NT2/D1 (cell line): ENCODE measurements at places on chromosomes 12 and 14.

- no peak for DNase-seq
These were observed 34.7 kb downstream of the PTGER2 start for GRCh38 chr14:52348776-52349175.

GRCh38 chr12:72511906-72512305 lies 239.7 kb downstream of the TRHDE start:
- DNase-seq = no peak

DNA sequence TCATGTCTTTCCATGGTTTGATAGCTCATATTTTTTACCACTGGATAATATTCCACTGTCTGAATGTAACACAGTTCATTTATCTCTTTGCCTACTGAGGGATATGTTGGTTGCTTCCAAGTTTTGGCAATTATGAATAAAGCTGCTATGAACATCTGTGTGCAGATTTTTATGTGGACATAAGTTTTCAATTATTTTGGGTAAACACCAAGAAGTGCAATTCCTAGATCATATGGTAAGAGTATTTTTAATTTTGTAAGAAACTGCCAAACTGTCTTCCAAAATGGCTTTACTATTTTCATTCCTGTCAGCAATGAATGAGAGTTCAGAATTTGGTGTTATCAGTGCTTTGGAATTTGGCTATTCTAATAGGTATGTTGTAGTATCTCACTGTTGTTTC lies 43.7 kb upstream of the SLC35F4 start:
- no peak for DNase-seq

- DNase-seq = no peak
These were observed 179.3 kb upstream of the BTG1 start for GRCh38 chr12:92324849-92325500.

GRCh38 chr12:62800707-62801400 lies 134.1 kb downstream of the PPM1H start:
- DNase-seq = no peak

DNA sequence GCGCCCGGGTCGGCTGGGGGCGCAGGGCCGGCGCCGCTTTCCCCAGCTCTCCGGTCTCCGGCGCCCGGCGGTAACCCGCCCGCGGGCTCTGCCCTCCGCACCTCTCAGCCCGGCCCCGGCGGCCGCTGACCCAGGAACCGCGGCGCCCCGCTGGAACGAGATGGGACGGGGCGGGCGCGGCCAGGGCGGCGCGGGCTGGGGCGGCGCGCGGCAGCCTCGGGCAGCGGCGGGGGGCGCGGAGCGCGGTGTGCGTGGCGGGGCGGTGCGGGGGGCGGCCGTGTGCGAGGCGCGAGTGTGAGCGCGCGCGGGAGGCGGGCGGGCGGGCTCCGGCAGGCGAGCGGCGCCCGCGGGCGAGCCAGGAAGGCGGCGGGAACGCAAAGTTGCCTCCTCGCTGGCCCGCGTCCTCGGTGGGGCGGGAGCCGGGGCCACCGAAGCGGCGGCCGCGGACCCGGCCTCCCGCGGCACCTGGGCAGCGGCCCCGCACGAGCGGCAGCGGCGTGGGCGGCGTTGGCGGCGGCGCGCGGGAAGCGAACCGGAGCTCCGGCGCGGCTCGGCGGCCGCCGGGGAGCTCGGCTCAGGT lies 671 bp upstream of the DIO3 start:
- DNase-seq = no peak

DNA sequence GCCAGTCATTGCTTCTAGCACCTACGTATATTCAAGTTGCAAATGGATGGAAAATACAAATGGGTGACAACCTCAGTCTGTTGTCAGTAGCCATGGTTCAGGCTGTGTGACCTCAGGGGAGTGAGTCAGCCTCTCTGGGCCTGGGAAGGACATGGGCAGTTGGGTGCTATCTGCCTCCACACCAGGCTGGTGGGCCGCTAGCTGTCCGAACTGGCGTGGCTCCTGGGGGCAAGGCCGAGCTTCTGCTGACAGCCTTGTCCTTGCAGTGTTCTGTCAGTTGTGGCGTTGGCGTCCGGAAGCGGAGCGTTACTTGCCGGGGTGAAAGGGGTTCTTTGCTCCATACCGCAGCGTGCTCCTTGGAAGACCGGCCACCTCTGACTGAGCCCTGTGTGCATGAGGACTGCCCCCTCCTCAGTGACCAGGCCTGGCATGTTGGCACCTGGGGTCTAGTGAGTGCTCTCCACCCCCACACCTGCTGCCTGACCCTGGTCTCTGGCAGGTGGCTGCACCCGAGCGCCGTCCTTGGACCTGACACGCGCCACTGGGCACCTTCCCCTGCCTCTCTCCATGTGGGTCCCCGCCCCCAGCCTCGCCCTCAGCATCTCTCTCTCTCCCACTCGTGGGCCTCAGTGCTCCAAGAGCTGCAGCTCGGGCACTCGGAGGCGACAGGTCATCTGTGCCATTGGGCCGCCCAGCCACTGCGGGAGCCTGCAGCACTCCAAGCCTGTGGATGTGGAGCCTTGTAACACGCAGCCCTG lies 17.1 kb downstream of the PAPLN start:
- no peak for DNase-seq

- no peak for DNase-seq
These were observed 21.7 kb downstream of the SLC11A2 start for GRCh38 chr12:51004504-51004903.

DNA sequence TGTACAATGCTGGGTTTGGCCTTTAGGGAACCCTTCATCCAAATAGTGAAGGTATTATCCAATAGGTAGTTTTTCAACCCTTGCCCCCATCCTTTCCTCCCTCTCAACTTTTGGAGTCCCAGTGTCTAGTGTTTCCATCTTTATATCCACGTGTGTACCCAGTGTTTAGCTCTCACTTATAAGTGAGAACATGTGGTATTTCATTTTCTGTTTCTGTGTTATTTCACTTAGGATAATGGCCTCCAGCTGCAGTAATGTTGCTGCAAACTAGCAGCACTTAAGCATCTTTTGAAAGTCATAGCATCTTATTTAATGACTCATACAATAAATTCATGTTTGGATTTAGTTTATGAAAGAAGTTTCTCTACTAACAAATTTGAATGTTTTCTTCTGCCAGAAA lies 442.5 kb downstream of the NELL2 start:
- DNase-seq = no peak

GRCh38 chr12:29929295-29929694 lies 145.6 kb upstream of the TMTC1 start:
- no peak for DNase-seq

DNA sequence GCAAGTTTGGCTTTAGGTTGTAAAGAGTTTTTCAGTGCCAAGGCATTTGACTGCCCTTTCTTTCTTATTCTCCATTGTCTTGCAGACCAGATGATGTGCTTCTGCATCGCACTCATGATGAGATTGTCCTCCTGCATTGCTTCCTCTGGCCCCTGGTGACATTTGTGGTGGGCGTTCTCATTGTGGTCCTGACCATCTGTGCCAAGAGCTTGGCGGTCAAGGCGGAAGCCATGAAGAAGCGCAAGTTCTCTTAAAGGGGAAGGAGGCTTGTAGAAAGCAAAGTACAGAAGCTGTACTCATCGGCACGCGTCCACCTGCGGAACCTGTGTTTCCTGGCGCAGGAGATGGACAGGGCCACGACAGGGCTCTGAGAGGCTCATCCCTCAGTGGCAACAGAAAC lies 64.3 kb downstream of the KCNMB4 start:
- DNase-seq = no peak

DNA sequence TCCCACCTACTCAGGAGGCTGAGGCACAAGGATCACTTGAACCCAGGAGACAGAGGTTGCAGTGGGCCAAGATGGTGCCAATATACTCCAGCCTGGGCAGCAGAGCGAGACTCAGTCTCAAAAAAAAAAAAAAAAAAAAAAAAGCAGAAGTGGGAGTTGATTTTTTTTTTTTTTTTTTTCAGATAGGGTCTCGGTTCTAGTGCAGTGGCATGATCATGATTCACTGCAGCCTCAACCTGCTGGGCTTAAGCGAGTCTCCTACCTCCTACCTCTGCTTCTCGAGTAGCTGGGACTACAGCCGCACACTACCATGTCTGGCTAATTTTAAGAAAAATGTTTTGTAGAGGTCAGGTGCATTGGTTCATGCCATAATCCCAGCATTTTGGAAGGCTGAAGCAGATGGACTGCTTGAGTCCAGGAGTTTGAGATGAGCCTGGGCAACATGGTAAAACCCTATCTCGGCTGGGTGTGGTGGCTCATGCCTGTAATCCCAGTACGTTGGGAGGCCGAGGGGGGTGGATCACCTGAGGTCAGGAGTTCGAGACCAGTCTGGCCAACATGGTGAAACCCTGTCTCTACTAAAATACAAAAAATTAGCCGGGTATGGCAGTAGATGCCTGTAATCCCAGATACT lies 16.3 kb upstream of the HSP90AA1 start:
- no peak for DNase-seq

DNA sequence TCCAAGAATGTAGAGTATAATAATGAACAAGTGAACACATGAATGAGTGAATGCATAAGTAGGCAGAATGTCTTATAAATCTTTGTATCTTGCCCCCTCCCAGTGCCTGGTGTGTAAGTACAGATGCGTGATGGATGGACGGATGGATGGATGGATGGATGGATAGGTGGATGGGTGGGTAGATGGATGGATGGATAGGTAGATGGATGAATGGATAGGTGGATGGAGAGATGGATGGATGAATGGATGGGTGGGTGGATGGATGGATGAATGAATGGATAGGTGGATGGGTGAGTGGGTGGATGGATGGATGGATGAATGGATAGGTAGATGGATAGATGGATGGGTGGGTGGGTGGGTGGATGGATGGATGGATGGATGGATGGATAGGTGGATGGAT lies 74.4 kb downstream of the CLMN start:
- no peak for DNase-seq

GRCh38 chr12:19411234-19412204 lies 27.8 kb upstream of the AEBP2 start:
- DNase-seq = peak; percentile 98

DNA sequence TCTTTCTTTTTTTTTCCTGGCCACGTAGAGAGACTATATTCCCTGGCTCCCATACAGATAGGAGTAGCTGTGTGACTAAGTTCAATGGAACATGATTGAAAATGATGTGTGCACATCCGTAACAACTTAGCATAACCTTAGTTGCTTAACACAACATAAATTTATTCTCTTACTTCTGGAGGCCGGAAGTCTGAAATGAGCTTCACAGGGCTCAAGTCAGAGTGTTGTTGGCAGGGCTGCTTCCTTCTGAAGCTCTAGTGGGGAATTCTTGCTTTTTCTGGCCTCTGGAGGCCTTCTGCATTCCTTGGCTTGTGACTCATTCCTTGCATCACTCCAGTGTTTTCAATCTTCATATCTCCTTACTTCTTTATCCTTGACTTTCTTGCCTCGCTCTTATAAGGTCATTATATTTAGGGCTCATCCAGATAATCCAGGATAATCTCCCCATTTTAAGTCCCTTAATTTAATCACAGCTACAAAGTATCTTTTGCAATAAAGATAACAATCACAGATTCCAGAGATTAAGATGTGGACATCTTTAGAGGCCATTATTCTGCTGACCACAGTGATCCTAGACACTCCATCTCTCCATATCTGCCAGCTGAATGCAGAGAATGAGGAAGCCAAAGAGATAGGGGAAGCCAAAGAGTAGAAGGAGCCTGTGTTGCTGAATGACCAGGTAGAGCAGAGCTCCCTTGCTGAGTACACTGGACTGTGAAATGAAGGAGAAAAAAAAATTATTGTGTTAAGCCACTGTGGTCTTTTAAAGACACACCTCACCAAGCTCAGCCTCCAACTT lies 21.0 kb upstream of the SNX6 start:
- no peak for DNase-seq

DNA sequence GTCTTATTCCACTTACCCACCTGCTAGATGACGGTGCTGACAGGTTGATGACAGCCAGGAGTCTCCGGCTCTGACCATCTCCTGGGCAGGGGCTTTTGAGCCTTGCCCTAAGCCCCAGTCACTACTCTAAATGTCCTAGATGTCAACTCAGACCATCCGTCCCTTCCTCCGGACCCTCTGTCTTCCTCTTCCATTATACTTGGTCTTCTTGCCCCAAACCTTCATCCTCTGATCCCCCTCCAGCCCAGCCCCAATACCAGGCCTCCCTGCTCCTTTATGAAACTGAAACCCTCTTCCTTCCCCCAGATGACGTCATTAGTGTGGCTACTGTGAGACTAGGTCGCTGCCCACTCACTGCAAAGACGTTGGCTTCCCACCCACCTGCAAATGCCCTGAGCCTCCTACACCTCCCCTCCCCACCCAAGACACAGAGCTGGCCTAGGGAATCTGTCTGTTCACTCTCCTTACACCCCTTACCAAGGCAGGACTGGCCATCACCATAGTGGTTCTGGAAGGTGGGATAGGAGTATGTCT lies 10.1 kb downstream of the KRT71 start:
- no peak for DNase-seq

DNA sequence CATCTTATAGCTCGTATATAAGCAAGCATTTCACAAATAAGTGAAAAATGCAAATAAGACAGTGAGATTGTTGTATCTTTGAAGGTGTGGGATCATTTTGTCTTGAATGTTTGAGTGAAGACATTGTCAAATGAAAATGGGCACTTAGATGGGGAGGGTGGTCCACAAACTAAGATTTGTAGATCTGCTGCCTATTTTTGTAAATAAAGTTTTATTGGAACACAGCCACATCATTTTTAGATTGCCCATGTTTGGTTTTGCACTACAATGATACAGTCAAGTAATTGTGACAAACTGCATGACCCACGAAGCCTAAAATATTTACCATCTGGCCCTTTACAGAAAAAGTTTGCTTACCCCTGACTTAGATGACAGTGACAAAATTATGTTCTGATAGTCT lies 156.7 kb downstream of the PAH start:
- no peak for DNase-seq

DNA sequence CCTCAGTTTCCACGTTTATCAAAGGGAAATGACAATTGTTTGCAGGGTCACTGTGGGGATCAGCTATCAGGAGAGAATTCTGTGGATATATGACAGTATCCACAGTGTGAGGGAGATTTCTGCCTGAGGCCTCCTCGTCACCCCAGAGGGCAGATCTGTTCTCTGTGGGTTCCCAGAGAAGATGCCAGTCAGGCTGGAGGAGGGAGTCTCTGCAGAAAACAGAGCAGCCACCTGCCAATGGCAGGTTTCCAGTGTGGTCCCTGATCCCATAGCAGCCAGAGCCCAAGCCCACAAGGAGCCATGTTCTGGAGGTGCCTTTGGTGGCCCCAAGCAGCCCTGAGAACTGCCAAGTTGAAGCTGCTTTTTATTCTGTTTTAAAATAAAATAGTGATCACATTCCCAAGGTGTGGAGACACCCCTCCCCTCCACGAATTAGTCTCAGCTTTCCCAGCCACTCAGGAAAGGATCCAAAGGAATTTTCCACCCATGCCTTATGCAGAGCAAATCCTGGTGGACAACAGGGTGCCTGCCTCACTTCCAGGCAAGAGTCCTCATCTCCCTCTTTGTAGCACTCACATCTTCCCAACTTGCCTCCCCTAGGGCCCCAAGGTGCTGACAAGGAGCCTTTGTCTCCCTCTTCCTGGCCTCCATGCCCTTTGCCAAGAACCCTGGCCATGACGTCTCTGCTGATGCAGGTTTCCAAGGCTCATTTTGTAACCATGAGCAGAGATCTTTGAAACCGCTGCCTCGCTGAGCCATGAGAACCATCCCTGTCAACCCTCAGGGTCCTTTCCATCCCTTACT lies 20.4 kb downstream of the CMKLR1 start:
- no peak for DNase-seq
